ENCODE measurements at places on chromosomes 7 and 10.
A peak's percentile ranks its signal among the peaks of the same experiment; 100 is the strongest.

- DNase-seq: no peak
These were observed 4.8 kb upstream of the PRRT4 start for GRCh38 chr7:128366300-128366699.

DNA sequence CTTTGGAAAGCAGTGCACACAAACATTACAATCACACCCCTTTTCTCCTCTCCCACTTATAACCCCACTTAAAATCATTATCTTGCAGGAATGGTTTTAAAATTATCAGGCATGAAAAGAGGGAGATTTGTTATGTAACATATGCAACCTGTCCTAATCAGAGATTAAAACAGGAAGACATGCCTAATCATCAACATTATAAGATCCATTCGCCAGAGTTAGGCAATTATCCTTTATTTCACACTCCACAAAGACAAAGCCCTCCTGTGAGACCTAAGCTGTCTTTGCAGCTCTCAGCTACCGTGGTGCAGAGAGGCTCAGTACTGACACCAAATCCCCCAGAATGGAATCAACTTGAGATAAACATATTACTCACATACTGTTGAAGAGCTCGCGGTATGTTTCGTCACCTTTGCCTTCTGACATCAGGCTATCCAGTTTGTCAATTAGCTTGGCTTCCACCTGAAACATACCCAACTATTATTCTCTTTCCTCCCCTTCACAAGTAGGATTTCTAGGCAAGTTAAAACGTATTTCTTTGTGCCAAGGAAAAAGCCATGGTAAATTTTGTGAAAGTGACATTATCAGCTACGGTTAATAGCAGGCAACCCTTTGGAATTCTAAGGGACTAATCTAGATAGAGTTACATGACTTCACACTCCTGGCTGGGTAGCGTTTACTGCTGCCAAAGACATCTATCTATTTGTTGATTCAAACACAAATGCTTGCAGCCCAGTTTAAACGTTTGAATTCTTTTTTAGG is 226.2 kb upstream of the IMMP2L start:
- no peak for DNase-seq

- DNase-seq: no peak
These were observed 12.5 kb downstream of the ITPRIP start for GRCh38 chr10:104325436-104326435.

GRCh38 chr10:3180355-3181025 is 7.9 kb upstream of the PITRM1 start:
- DNase-seq: no peak

DNA sequence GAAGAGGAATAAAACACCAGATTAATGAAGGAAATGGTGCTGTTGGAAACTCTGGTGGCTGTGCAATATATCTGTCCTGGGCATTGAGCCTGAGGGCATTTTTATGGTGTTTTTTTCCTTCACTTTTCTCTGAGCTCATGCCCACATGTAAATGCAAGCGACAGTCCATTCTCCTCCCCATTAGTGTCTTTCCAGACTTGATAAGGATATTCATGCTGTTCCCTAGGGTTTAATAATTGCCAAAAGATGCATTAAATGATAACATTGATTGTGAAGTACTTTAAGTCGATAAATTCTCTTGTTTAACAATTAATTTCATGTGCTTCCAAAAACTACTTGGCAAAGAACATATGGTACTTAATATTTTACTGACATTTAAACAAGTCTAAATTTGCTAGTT is 384.7 kb downstream of the MDFIC start:
- no peak for DNase-seq

GRCh38 chr7:74375726-74376220 is 77.9 kb upstream of the GTF2IRD1 start:
- DNase-seq: no peak

DNA sequence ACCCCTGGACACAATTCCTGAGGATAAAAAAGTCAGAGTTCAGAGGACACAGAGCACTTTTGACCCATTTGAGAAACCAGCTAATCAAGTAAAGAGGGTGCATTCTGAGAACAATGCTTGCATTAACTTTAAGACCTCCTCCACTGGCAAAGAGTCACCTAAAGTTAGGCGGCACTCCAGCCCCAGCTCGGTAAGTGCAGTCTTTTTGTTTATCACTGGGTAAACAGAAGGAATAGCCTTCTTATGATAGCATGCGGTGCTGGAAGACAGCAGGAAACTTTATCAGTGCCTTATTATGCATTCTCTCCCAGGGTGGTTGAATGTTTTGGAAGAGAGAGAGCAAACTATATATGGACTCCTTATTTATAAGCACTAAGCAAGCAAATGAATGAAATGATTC is 130.5 kb downstream of the CDK14 start:
- DNase-seq: no peak

- DNase-seq: no peak
These were observed 11.4 kb downstream of the JCAD start for GRCh38 chr10:30047924-30048531.

- no peak for DNase-seq
These were observed 270.8 kb downstream of the HTR7 start for GRCh38 chr10:90587081-90587491.

GRCh38 chr10:33373263-33373662 is 38.8 kb upstream of the NRP1 start:
- DNase-seq: no peak

DNA sequence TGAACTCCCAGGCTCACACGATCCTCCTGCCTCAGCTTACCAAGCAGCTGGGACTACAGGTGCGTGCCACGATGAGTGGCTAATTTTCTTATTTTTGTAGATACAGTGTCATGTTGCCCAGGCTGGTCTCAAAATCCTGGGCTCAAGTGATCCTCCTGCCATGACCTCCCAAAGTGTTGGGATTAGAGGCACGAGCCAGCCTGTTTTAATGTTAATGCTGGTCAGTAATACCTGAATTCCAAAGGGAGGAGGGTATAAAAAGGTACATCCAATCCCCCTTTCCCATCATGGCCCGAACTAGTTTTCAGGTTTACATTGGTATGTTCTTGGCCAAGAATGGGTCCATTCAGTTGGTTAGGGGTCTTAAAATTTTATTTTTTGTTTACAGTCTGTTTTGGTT is 329.1 kb downstream of the PARD3 start:
- no peak for DNase-seq

DNA sequence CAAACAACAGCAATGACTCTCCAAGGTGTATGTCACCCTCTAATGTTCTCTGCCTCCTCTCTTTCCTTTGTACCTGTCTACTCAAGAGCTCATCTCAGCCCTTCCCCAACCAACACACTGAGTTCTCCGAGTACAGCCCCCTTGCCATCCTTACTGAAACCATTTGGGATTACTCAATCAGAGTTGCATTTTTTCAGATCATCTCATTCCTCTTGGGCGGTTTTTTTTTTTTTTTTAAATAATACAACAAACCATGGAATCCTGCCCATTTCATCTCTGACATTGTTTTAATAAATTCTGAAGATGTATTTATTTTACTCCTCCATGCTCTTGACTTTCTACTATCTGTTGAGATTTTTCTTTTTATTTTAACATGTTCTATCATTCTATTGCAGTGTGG is 4.2 kb upstream of the CREB3L2 start:
- DNase-seq: no peak

- no peak for DNase-seq
These were observed 140.2 kb upstream of the PRPS1L1 start for GRCh38 chr7:18167815-18168214.

DNA sequence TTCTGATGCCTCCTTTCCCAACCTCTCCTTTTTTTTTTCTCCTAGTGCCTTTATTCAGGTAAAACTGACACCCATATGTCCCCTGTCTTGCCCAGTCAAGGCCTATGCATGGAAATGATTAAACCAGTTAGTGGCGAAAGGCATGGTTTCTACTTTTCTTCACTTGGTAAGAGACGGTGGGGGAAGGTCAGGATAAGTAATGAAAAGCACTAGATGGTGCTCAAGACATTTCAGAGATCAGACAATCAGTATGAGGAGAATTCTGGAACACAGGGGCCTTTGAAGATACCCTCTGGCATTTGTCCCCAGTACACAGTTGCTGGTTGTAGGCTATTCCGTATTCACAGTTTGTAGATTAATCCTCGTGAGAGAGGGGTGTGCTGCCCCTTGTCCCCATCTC is 121.2 kb downstream of the RTKN2 start:
- DNase-seq: no peak

- DNase-seq: no peak
These were observed 248.4 kb upstream of the KLF6 start for GRCh38 chr10:4033341-4033896.

GRCh38 chr7:24722386-24723177 is 34.7 kb downstream of the GSDME start:
- no peak for DNase-seq

- DNase-seq: no peak
These were observed 8.8 kb downstream of the TNS3 start for GRCh38 chr7:47572939-47573757.

DNA sequence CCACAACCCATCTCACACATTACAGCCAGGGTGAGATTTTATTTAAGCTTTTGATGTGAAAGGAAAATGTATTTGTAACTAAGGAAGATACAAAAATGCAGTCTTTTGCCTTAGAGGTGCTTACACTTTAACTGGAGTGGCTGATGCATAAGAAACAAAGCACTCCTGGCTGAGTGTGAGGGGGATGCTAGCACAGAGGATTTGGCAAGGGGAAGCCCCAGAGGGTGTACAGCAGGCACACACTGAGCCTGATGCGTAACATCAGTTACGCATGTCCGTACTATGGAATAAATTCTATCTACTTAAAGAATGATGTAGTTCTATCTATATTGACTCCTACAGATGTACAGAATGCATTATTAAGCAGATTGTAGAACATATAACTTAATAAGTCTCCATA is 17.8 kb downstream of the GIMAP8 start:
- no peak for DNase-seq

- no peak for DNase-seq
These were observed 479.1 kb upstream of the ZMIZ1 start for GRCh38 chr10:78589687-78590086.

DNA sequence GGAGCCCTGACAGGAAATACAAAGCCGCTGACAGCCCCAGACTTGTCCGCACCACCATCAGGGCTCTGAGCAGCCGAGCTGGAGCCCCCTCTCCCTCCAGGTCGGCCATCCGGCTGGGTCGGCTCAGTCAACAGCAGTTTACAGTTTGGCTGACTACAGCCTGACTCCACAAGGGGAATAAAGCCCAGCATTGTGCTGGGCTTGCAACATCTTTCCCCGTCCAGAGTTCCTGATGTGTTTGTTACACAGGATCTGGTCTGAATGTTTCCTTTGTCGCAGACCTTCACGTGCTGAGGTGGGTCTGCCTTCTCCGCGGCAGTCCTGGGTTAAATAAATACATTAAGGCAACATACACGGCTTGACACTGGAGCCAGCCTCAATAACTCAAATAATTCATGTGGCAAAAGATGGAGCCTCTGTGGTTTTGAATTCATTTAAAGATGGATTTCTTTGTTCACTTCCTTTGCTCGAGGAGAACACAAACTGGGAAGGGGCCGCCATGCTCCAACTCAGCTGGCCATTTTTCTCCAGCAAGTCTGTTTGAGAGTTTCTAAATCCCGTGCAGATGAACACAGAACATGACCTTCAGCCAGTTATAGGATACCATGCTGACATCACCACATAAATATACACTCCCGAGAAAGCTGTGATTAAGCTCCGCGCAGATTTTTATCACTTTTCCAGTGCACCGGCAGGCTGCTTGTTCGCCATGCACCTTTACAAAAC is 192.1 kb downstream of the WDR11 start:
- peak; percentile 14 for DNase-seq

- DNase-seq: no peak
These were observed 28.3 kb downstream of the GBX1 start for GRCh38 chr7:151139071-151139790.

- no peak for DNase-seq
These were observed 45.5 kb upstream of the TARP start for GRCh38 chr7:38318803-38319416.

DNA sequence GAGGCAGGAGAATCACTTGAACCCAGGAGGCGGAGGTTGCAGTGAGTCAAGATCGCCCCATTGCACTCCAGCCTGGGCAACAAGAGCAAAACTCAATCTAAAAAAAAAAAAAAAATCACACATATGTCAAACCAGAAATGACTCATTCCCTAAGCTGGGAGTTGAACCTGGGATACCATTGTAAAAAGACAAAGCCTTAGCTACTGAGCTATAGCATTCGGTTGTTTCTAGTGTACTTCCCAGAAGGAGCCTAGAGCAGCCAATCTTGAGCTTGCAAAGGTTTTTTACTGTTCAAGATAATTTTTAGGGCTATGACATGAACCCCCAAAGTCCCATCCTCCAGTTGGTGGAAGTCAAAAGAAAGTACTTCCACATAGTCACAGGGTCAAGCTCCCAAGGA is 87.9 kb downstream of the ZNF467 start:
- no peak for DNase-seq

GRCh38 chr7:32039000-32039756 is 31.0 kb downstream of the PDE1C start:
- no peak for DNase-seq

DNA sequence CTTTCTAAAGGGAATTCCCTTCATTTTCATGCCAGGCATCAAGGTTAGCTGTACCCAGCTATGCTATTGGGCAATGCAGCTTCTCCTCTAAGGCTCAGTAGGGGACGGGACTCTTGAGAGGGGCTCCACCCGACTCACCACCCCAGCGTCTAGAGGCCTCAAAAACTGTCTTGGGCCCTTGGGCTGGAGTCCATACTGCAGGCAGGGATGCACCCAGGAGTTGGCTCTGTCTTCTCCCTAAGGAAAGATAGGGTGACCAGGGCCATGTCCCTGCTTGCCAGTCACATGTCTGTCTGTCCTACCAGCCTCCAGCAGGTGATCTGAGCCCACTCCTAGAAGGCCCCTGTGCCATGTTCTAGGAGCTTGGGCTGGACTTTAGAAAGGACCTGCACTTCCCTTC is 1.2 kb downstream of the OPN4 start:
- no peak for DNase-seq

GRCh38 chr7:42448901-42449300 is 211.9 kb upstream of the GLI3 start:
- no peak for DNase-seq

- no peak for DNase-seq
These were observed 219.0 kb downstream of the CACNA2D1 start for GRCh38 chr7:82224529-82224928.

DNA sequence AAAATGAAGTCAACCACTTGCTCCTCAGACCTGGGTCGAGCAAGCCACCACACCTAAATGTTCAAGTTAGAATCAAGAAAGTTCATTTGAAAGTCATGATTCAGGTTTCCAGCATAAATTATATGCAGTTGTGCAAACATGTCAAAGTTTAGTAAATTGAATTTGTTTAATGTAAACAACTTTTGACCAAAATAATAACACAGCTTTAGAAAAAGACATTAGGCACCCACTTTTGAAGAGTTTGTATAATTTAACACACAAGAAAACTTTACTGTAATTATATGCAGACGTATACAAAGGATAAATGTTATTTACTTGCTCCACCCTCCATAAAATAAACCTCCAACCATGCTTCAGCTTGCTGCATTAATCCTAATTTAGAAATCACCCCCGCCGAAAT is 680.0 kb downstream of the LRMDA start:
- DNase-seq: no peak

DNA sequence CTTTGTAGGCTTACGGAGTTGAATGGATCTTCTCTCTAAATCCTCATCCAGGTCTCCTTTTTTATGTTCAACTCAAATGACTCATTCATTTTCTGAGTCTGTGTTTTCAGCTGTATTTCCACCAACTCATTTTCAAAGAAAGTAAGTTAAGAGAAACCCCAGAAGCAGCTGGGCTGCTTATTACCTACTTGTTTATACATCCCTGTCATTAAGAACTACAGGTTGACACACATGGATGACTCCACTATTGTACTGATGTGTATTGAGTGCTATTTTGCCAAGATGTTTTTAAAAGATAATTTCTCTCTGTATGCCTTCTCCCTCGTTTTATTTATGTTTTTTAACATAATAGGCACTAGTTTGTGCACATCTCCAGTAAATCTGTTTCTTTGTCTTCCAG is 41.9 kb downstream of the DGKI start:
- no peak for DNase-seq

- DNase-seq: no peak
These were observed 339.1 kb downstream of the ATRNL1 start for GRCh38 chr10:115432188-115432819.

All from neural crest cell (in vitro differentiated cells).